Activated effector memory CD4-positive, alpha-beta T cell treated with Interleukin-2 at 50 U/mL for 16 hours (primary cell): ENCODE measurements at places on chromosomes 16 and 17.

- DNase-seq, result no peak
Observed at GRCh38 chr17:77206158-77206956, 65.6 kb downstream of the SEC14L1 start.

- DNase-seq, result no peak
Observed at GRCh38 chr17:20089756-20090547, 80.8 kb downstream of the SPECC1 start.

- no peak for DNase-seq
Observed at GRCh38 chr17:53662608-53663007, 160.1 kb upstream of the KIF2B start.

GRCh38 chr17:68694791-68695485, 93.8 kb upstream of the FAM20A start:
- no peak for DNase-seq

DNA sequence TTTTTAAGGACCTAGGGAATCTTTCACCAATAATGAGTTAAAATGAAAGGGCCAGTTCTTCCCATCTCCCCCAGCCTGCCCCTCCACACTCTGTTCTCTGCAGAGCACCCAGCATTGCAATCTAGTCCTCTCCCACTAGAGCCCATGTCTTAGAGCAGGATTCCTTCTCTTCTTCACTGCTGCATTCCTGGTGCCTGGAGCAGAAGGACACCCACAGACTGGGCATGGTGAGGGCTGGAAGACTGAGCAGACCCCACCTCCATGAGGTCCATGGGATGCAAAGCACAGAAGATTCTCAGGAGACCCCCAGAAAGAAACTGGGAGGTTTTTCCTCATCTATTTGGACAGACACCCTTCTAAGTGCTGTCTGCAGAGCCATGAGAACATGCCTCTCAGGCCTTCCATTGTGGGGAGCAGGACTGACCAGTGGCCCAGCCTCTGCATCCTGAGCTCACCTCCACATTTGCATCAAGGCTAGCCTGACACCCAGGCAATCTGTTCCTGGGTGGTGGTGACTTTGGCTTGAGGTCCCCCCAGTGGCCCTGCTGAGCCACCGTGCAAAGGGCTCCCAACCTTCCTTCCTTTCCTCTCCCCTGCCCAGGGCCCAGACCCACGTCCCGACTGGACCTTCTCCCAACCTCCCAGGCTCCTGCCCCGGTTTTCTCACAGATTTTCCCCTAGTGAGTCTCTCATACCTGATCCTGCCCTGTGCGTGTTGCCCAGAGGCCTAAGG, 74.2 kb upstream of the ZNF469 start:
- DNase-seq, result no peak

DNA sequence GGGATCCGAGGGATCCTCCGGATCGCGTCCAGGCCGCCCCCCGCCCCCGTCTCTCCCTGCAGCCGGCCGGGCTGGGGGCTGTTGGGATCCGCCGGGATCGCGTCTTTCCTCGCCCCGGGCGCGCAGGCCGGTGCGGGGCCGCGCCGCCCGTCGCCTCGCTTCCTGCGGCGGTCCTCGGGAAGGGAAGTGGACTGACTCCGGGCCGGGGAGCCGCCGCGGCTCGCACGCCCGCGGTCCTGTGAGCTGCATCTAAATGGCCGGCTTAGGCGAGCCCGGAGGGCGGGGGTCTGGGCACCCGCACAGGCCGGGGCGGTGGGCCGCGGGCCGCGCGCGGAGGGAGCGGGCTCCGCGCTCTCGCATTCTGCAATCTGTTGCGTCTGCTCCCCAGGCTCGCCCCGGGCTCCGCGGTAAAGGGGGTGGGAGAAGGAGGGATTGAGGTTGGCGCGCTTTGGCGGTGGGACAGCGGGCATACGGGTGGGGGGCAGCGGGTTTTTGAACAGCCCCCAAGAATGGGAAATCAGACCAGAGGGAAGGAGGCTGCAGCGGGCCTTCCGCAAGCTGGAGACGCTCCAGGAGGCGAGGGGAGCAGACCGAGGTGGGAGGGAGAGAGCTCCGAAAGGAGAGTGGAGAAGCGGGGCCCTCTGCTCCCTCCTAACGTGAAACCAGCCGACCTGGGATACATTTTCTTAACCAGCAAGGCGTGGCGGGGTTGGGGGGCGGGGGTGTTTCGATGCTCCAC, 2.2 kb downstream of the TMEM132E start:
- no peak for DNase-seq

GRCh38 chr17:35766489-35766877, 5.8 kb downstream of the C17orf50 start:
- no peak for DNase-seq

- peak; percentile 80 for DNase-seq
Observed at GRCh38 chr17:50944054-50944901, 78.1 kb upstream of the TOB1 start.

DNA sequence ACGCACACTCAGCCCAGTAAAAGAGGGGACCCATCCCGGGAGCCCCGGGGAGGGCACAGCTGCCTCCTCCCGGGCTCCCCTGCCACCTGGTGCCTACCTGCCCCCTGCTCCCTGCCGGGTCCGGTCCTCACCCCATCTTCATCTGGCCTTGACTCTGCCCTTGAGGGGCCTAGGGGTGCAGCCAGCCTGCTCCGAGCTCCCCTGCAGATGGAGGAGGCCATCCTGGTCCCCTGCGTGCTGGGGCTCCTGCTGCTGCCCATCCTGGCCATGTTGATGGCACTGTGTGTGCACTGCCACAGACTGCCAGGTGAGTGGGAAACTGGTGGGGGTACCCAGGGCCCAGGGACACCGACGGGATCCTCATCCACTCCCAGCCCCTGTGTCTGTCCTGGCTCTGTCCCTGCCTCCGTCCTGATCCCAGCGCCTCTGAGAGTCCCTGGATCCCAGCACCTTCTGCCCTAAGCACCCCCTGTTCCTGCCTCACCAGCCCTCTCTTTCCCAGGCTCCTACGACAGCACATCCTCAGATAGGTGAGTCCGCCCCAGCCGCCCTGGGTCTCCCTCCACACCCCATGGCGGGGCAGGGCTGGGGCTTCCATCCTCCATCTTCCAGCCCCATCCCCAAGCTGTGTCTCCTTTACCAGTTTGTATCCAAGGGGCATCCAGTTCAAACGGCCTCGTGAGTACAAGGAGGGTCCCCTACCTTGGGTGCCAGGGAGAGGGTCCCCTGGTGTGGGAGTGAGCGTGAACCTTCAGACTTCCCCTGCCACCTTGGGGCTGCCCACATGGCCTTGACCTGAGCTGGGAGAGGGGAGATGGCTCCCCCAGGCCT, 574 bp downstream of the LAT start:
- no peak for DNase-seq

GRCh38 chr16:2388875-2389433, 40.3 kb upstream of the CCNF start:
- DNase-seq, result no peak

DNA sequence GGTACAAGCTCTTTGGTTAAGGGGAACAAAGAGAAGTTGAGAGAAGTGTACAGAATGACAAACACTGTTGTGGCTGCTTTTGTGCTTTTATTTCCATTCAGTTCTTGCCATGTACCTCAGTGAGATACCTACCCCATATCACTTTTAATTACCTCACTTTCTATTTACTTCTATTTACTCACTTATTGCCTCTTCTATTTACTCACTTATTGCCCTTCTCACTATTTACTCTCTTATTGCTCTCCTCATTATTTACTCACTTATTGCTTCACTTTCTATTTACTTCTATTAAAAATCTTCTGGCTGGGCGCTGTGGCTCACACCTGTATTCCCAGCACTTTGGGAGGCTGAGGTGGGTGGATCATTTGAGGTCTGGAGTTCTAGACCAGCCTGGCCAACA, 41.9 kb downstream of the MBTD1 start:
- no peak for DNase-seq

DNA sequence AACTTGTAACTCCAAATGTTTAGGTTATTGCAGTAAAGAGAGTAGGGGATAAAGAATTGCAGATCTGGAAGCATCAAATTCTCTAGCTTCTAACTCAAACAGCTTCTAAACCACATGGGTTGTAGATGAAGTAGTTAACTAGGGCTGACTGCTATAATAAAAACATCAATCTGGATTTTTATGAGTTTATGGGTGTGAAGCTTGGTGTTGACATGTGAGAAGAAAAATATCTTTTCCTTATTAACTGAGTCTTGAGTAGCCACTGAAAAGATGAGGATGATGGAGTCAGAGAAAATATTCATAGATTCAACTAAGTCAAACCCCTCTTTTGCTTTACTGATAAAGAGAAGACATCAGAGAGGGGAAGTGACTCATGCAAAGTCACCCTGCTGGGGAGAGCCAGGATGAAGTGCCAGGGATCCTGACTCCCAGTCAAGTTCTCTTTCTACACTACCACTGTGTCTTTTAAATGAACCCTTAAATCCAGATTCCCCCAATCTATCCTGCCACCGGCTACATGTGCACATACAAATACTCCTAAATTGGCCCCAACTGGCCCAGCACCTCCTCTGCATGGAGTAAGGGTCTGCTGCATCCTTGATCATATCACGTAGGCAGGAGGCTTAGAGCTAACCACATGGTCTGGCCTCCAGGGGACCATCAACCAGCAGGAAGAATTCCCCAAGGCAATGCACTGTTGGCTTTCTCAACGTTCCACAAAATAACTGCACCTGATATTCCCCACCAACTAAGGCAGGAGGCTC, 264.0 kb upstream of the CCL2 start:
- DNase-seq, result no peak

GRCh38 chr17:72853440-72854415, 238.8 kb downstream of the SLC39A11 start:
- DNase-seq, result no peak

GRCh38 chr16:83624429-83625120, 183.2 kb upstream of the HSBP1 start:
- no peak for DNase-seq

DNA sequence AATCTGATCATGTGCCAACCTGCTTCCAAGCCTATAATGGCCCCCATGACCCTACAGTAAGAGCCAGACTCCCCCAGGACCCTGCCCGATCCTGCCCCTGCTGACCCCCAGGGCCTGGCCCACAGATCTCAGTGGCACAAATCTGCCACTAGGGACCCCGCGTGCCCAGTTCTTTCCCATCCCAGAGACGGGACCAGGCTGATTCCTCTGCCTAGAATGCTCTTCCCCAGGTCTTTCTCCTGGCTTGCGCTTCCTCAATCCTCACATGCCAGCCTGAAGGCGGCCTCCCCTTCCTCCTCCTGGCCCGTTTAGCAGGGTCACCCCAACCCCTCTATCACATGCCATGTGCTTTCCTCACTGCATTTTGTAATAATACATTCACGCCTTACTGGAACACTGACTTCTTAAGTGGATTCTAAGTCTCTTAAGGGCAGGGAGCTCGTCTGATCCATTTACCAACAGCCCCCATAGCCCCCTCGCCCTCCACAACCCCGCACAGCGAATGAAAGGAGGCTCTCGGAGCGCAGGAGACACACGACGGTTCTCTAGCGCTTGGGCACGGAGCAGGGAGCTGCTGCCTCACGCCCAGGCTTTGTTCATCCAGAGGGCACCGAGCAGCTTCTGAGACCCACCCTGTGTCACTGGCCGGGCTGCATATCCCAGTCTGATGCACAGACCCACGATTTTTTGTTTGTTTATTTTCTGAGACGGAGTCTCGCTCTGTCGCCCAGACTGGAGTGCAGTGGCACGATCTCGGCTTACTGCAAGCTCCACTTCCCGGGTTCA, 1.2 kb downstream of the TRIM65 start:
- no peak for DNase-seq

- DNase-seq, result no peak
Observed at GRCh38 chr16:5557966-5558365, 460.4 kb upstream of the EEF2KMT start.
